Cortex of kidney (tissue), 1 donor: ENCODE measurements at places on chromosomes 3 and 15.

- no peak for DNase-seq
Measured at GRCh38 chr3:62502315-62503300, 129.3 kb upstream of the FEZF2 start.

DNA sequence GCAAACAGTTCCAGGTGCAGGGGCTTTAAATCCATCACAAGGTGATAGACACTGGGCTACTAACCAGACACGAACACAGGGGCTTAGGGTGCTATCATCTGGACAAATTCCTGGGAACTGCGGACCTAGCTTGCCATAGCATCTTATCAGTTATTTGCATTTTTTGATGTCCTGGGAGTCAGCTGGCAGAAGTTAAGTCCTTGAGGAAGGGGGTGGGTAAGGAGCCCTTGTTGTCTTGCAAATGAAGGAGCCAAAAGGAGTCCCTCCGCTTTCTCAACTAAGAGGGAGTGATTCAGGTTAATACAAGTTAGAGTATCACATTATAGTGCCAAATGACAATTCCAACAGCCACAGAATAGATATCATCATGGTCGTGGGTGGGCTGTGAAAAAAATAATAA is 108.9 kb downstream of the NPAP1 start:
- DNase-seq, result no peak

GRCh38 chr15:65184305-65184867 is 756 bp downstream of the CLPX start:
- no peak for DNase-seq

DNA sequence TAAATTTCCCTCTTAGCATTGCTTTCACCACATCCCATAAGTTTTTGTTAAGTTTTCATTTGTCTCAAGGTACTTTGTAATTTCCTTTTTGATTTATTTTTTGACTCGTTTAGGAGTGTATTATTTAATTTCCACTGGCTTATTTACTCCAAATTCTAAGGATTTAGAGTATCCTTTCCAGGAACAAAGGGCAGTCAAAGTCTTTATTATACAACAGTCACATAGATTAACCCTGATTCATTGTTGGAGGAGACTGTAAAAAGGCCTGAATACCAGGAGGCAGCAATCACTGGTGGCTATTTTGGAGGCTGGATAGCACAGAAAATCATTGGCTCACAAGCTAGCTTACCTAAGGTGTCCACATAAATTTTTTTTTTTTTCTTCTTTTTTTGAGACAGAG is 39.9 kb downstream of the OIP5 start:
- DNase-seq, result no peak

GRCh38 chr3:414063-414462 is 217.5 kb downstream of the CHL1 start:
- DNase-seq, result no peak

DNA sequence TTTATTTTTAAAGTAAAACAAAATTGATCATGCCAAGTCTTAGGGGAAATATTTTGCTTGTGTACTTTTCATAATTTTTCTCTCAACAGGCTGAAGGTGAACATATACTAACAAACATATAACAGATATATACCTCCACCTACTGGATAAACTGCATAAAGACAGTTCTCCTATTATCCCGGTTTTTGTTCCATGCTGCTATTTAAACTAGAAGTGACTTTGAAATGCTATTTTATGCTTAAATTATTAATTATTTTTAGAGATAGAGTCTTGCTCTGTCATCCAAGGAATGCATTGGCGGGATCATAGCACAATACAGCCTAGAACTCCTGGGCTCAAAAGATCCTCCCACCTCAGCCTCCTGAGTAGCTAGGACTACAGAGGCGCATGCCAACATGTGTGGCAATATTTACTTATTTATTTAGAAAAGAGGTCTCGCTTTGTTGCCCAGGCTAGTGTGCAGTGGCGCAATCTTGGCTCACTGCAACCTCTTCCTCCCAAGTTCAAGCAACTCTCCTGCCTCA is 49.8 kb downstream of the ST3GAL6 start:
- no peak for DNase-seq

- no peak for DNase-seq
Measured at GRCh38 chr3:14440531-14441239, 38.3 kb downstream of the SLC6A6 start.

DNA sequence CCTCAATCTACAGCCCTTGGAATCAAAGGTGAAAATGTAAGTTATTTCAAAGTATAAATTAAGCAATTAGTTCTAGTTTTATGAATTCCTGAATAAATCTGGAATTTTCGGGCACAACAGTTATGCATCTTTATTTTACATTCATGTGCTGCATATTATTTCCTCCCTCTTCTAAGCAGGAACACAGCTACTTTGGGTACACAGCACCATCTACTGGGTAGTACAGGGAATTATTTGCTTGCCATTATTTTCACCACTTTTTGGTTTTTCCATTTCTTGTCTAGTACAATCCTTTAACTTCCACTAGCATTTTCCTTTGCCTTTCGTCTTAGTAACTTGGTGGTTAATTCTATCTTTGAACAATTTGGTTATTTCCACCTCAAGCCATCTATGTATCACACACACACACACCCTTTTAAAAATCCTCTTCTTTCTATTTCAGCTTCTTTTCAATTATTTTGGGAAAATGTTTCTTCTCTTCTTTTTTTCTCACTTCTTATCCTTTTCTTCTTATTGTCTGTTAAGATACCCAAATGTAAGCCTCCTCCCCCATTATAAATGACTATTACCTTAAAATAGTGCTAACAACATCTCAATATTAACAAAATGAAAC is 451.0 kb downstream of the MFSD1 start:
- no peak for DNase-seq

GRCh38 chr3:30618526-30618925 is 12.1 kb downstream of the TGFBR2 start:
- DNase-seq, result no peak

DNA sequence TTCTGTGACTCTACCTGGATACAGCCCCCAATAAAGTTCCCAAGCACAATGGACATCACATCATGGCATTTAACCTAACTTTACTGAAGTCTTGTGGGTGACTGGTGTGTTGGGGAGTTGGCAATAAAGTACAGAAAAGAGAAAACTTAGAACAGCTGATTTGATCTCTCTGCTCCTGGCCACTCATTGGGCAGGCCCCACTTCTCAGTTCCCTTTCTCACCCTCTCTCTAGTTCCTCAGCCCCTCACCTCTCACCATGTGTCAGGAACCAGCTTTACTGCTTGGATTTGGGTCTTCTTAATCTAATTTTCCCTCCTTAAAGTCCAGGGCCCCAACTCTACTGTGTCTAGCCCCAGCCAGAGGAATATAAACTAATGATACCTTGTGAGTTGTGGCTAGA is 713 bp upstream of the MUC13 start:
- no peak for DNase-seq

- DNase-seq, result no peak
Measured at GRCh38 chr15:83039206-83039605, 27.8 kb upstream of the C15orf40 start.

- no peak for DNase-seq
Measured at GRCh38 chr15:56199038-56199437, 44.6 kb downstream of the RFX7 start.

DNA sequence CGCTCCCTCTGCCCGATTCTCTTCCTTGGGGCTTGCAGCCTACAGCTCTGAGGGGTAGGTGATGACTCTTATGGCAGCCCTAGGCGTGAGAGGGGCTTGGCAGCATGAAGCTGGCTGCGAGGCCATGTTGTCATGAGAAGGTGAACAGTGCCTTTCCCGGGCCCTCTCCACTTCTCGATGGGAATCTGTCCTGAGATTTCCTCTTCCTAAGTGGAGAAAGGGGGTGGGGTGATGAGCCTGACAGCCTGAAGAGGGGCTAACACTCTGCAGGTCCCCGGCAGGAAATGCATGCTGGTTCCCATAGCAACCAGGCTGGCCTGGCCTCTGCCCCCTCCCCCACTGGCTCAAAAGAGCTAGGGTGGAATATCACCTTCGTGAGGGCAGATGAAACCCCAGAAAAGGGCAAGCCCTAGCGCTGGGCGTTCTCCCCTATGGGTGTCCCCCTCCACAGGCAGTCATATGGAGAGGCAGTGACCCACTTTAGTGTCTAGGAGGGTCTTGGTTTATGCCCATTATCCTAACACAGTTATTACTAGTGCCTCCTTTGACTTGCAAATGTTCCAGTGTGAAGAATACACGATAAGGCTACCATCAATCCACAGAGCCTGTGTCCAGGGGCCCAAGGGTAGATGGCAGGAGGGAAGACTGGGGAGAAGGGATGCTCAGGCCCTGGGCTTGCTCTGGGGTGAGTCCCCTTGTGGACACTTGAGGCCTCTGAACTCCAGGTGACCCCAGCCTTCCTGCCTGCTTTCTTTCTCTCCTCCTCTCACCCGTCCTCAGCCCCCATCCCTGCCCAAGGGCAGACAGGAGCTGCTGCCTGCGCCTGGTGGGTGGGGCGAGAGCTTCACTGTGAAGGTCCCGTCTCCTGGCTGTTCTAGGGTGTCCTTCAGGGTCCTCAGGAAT is 13.2 kb downstream of the EPHB3 start:
- DNase-seq, result no peak

DNA sequence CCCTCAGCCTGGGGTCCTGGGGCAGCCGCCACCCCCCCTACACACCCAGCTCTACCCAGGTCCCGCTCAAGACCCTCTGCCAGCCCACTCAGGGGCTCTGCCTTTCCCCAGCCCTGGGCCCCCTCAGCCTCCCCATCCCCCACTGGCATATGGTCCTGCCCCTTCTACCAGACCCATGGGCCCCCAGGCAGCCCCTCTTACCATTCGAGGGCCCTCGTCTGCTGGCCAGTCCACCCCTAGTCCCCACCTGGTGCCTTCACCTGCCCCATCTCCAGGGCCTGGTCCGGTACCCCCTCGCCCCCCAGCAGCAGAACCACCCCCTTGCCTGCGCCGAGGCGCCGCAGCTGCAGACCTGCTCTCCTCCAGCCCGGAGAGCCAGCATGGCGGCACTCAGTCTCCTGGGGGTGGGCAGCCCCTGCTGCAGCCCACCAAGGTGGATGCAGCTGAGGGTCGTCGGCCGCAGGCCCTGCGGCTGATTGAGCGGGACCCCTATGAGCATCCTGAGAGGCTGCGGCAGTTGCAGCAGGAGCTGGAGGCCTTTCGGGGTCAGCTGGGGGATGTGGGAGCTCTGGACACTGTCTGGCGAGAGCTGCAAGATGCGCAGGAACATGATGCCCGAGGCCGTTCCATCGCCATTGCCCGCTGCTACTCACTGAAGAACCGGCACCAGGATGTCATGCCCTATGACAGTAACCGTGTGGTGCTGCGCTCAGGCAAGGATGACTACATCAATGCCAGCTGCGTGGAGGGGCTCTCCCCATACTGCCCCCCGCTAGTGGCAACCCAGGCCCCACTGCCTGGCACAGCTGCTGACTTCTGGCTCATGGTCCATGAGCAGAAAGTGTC is 30.2 kb downstream of the PTPN23 start:
- no peak for DNase-seq

DNA sequence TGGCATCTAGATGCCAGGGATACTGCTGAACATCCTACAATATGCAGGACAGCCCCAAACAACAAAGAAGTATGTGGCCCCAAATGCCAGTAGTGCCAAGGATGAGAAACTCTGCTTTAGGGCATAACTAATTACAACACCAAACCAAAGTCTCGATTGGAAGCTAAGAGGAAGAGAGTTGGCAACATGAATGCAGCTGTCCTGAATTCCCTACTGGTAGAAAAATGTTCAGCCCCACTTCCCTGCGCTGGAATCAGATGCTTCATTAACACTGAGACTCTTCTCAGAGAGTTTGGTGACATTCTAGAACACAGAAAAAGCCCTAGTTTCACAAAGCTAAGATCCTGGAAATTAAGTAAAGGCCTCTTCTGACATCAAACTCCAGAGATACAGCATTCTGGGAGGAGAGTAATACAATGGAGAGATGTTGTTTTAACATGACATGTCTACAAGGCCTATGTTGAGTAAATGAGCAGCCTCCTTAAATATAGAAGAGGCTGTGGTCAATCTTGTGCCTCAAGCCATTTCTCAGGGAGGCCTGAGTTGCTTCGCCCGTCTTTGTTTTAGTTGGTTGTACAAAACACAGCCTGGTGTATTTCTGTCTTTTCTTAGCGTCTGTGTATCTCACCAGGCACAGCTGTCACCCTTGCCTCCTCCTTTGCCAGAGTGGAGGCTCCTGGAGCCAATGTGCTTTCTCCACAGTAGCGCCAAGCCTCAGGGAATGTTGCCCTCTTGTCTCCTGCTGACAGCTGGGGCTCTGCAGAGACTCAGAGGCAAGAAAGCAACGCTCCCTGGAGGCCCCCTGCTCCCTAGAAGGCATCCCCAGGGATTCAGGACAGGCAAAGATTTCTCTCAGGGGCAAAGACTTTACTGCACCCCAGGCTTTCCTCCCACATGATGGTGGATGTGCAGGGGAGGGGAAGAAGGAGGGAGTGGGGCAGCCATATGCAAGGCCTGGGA is 25.1 kb upstream of the CTNNB1 start:
- no peak for DNase-seq

DNA sequence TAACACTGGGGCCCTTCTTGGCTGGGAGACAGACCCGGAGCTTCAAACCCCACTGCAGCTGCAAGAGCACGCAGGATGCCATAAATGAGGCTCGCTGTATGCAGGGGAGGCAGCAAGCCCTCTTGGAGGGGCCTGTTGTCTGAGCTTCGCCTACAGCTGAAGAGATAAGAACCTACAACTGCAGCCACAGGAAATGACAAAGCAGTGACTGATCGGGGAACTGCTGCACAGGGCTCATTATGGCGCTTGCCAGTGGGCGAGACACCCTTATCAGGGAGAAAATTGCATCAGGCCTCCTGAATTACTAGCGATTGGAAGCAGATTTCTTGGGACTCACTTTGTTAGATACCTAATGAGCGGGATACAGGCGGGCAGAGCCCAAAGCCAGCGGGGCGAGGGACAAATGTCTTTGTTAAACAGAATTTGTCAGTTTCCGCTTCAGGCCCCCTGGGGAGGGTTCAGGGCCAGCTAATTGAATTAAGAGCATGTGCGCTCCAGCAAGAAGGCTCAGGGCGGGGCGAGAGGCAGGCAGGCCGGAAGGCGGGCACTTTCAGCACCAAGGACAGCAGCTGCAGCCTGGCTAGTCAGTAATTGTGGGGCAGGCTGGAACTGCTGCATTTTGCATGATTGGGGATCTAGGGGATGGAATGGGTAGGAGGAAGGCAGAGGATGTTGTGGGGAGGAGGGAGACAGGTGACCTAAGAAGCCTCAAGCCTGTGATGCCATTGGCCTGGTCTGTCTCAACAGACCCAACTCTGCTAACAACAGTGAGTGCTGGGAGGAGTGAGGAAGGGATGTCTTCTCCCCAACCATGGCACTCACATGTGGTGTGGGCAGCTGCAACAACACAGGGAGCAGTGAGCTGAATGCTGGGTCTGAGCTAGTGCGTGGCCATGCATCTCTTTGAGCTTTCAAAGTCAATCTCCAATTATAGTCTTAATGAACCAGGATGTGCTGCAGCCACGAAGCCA is 55.3 kb downstream of the CCDC33 start:
- no peak for DNase-seq

- no peak for DNase-seq
Measured at GRCh38 chr15:72690938-72691337, 4.9 kb downstream of the BBS4 start.
